ENCODE measurements at places on chromosomes 1 and 21. TPM values are rescaled to one million over a fixed set of nuclear protein-coding genes. Genes with fewer than 3 reads are reported as not detected.

- no peak for DNase-seq
Measured at GRCh38 chr1:115288591-115289198, 49.4 kb downstream of the NGF start.

The ITGB2 gene
- 8.0 TPM for total RNA-seq

The CD1B gene
- 0.09 TPM for total RNA-seq

DNA sequence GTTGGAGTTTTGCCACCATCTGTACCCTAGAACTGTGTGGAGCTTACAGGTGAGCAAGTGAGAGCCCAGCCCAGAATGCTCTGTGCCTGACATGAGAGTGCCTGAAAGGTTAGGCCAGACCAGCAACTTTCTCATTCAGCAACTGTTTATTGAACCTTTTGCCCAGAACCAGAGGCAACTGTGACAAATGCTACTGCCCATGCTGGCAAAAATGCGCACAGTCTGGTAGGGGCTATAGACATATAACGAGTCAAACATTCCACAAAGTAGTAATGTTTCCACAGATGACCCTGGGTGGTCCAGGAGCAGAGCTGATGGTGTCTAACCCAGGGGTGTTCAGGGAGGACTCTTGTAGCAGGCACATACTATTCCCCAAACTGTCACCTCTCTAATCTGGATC is 56.0 kb upstream of the GCLM start:
- DNase-seq: no peak

DNA sequence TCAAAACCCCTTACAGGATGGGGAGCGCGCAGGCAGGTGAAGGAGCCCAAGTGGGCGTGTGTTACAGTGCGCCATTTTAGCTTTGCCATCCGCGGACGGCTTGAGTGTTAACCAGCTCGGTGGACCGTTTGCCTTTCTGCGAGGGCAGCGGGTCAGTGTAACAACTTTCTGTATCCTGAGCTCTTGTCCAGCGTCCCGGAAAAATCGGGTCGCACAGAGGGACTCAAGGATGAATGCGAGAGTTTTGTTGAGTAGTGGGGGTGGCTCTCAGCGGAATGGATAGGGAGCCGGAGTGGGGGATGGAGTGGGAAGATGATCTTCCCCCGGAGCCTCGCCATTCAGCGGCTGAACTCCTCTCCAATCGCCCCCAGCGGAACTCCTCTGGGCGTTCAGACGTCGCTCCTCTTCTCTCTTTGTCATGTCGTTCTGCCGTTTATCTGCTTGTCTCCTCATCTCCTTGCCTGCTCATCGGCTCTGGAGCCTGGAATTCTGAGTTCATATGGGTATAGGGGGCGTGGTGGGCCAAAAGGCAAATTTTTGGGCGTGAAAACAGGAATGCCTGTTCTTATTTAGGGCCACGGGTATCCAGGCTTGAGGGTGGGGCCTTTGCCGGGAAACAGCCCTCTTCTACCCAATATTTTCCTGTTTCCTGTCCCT is 295.4 kb downstream of the CTH start:
- DNase-seq: peak; percentile 33

DNA sequence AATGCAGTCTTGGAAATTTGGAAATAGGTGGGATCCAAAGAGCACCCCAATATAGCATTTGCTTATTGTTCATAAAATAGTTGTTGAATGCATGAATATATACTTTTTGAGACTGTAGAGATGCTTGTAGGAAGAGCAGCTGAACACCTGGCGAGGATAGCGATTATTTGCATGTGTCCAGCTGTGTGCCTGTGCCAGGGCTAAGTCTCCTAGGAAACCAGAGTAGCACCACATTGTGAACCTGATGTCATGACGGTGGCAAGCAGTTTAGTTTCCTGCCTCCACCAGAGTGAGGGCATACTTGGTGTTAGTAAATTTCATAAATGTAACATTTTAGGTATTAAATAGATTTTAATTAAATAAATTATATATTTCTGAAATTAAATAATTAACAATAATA is 37.3 kb upstream of the IRF2BP2 start:
- peak; percentile 15 for DNase-seq

The SHE gene
- 8.2 TPM for total RNA-seq

The CREG1 gene
- 29.1 TPM for total RNA-seq

- no peak for DNase-seq
Measured at GRCh38 chr1:220702733-220703270, 12.6 kb downstream of the C1orf115 start.

The DISC1 gene
- total RNA-seq: 10.7 TPM

- no peak for DNase-seq
Measured at GRCh38 chr1:17834561-17835100, 79.5 kb downstream of the ACTL8 start.

The FOXD2 gene
- total RNA-seq: 0.22 TPM

The SPRR1A gene
- not detected for total RNA-seq

The PLA2G5 gene
- 0.13 TPM for total RNA-seq

DNA sequence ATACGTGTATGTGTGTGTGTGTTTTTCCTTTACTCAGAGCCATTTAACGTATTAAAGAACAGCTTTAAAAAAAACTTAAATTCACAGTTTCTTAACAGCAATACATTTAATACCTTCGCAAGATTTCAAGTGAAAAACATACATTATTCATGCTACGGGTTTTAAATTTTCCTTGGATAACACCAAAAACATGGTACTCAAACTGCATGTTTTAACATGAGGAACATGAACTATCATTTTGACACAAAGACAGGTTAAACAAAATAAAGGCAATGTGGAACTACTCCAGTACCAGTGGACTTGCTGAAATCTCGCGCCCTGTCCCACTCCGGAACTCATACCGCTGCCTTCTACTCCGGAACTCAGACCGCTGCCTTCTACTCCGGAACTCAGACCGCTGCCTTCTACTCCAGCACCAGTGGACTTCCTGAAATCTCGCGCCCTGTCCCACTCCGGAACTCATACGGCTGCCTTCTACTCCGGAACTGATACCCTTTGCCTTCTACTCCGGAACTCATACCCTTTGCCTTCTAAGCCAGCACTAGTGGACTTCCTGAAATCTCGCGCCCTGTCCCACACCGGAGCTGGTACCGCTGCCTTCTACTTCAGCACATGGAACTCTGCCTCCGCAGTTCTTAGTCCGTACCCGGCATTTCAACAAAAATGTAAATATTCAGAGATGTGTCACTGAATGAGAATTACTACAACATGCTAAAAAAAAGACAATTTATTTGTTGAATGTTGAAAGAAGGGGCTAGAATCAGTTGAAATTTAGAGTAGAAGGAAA is 148.6 kb downstream of the NCAM2 start:
- DNase-seq: no peak

GRCh38 chr1:206637605-206638004 is 2.3 kb downstream of the DYRK3 start:
- no peak for DNase-seq

The EPHB2 gene
- total RNA-seq: 24.5 TPM

The GJB3 gene
- total RNA-seq: not detected

The KCNE2 gene
- 0.22 TPM for total RNA-seq

The PTGFR gene
- total RNA-seq: 24.1 TPM

The LORICRIN gene
- total RNA-seq: not detected

- no peak for DNase-seq
Measured at GRCh38 chr21:42032968-42033367, 22.8 kb upstream of the ZBTB21 start.

DNA sequence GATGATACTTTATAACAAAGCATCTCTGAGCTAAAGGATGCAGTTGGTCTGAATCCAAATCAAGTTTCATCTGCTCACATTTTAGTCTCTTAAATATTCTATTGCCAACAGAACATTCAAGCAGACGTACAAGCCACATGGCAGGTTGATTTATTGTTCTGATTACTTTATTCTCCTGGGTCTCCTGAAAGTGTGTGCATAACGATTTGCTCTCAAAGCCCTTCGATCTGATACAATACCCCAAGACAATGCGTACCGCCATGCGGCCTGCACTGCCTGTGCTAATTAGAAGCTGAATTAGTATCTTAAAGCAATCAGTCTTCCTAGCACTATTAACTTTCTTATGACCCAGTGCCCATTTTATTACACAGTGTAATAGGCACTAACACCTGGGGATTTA is 56.9 kb downstream of the FHAD1 start:
- DNase-seq: no peak

GRCh38 chr1:189212606-189213005 is 1265.1 kb downstream of the BRINP3 start:
- DNase-seq: no peak

- DNase-seq: no peak
Measured at GRCh38 chr1:88741413-88741812, 57.3 kb downstream of the PKN2 start.

DNA sequence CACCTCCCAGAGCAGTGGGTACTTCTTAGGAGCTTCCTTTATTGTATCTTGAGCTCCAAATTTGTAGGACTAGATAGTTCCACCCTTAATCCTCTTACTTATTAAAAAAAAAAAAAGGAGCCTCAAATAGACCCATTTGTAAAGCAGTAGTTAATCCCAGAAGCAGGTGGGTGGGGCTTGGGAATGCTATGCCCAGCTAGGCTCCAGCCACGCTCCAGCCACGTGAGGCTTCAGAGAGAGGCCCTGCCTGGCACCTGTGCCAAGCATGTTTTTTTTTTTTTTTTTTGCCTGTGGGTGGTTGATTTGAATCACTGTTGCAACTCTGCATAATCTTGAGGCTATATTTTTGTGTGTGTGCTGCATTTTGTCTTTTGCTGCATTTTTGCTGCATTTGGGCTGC is 7.0 kb downstream of the CACNA1E start:
- DNase-seq: no peak

The FAM151A gene
- not detected for total RNA-seq

GRCh38 chr1:245771511-245772281 is 616.9 kb downstream of the KIF26B start:
- DNase-seq: no peak

DNA sequence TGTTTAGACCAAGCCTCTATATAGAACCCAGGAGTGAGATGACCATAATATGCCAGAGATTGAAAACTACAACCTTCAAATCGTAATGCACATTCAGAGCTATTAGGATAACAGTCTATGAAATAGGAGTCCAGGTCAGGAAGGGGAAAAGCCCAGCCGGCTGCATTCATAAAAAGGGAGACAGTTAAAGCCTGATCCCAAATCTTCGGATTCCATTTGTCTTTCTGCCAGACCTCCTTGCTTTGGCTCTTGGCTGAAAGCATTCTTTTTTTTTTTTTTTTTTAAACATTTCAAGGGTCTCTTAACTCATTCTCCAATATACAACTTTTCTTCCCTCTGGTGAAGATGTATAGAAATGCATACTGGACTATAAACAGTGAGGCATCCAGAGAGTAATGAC is 81.1 kb downstream of the NTPCR start:
- DNase-seq: peak; percentile 81

DNA sequence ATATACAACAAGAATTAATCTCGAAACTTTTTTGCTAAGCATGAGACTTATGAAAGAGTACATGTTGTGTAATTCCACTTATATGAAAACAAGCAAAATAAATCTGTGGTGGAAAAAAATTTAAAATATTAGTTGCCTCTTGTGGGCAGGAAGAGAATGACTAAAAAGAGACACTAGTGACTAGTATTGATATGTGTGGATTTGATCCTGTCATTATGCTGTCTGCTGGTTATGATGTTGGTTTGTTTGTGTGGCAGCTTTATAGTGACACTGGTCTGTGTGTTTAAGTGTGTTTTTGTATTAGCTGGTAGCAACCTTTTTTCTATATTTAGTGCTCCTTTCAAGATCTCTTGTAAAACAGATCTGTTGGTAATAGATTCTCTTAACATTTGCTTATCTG is 267.8 kb upstream of the NRIP1 start:
- no peak for DNase-seq

DNA sequence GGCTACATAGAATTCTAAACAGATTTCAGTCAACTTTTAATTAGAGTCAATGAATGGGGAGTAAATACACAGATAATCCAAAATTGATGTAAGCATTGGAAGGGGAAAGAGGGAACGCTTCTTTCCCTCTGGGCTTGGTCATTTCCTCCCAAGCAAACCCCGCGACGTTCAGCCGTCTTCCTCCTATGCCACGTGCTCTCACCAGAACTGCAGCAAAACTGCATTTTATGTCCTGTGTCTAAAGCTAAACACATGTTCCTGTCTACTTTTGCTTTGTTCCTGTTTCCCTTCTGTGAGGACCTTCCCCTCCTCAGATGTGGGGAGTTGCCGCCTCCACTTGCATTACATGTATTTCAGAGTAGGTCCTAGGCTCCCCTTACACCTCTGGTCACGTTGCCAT is 27.2 kb downstream of the UTP25 start:
- peak; percentile 10 for DNase-seq

- DNase-seq: peak; percentile 72
Measured at GRCh38 chr21:45957981-45958600, 23.5 kb upstream of the COL6A1 start.

- no peak for DNase-seq
Measured at GRCh38 chr1:56803561-56804156, 15.5 kb downstream of the FYB2 start.

- DNase-seq: no peak
Measured at GRCh38 chr1:106439475-106439874, 617.0 kb upstream of the PRMT6 start.

The SAMD13 gene
- 9.1 TPM for total RNA-seq

The C1orf141 gene
- total RNA-seq: not detected

The TDRD5 gene
- total RNA-seq: under 0.01 TPM

GRCh38 chr1:107536266-107536665 is 395.4 kb downstream of the NTNG1 start:
- DNase-seq: no peak

GRCh38 chr1:2392686-2393085 is 1.0 kb downstream of the RER1 start:
- DNase-seq: no peak

DNA sequence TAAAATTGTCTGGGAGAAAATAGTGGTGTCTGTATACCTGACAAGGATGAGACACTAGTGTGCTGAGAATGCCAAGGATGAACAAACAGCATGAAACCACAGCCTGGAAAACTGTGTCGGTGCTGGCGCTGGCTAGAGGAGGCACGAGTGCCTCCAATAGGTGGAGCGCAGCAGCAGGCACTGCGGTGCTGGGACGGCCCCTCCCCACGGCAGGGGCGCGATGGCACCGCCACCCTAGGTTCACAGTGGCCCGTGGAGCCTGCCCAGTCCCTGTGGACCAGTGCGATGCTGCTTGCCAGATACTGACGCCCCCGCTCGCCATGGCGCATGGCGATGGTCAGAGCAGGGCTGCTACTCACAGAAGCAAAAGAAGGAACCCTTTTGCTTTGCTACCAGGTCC is 6.8 kb downstream of the CFAP410 start:
- DNase-seq: no peak

The ERRFI1 gene
- 3.9 TPM for total RNA-seq

The RIMKLA gene
- 0.71 TPM for total RNA-seq

GRCh38 chr1:40612345-40612831 is 53.1 kb downstream of the RIMS3 start:
- peak; percentile 80 for DNase-seq

The SH2D5 gene
- 0.13 TPM for total RNA-seq

DNA sequence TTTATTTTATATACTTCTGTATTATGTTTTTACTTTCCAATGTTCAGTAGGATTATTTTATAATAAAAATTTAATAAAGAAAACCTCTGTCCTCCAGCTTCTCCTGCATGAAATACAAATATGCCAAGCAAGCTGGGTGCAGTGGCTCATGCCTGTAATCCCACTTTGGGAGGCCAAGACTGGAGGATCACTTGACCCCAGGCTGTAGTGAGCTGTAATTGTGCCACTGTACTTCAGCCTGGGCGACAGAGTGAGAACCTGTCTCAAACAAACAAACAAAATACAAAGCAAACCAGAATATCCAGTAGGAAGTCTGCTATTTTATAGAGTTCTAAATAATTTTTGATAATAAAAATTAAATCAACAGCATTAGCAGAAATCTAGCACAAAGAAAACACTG is 168.8 kb downstream of the EIF4G3 start:
- no peak for DNase-seq

Data from muscle of leg (tissue), 16 donors.